ENCODE measurements at places on chromosomes 7 and 10.

- DNase-seq, result no peak
Observed at GRCh38 chr10:88237896-88238614, 345.1 kb downstream of the RNLS start.

DNA sequence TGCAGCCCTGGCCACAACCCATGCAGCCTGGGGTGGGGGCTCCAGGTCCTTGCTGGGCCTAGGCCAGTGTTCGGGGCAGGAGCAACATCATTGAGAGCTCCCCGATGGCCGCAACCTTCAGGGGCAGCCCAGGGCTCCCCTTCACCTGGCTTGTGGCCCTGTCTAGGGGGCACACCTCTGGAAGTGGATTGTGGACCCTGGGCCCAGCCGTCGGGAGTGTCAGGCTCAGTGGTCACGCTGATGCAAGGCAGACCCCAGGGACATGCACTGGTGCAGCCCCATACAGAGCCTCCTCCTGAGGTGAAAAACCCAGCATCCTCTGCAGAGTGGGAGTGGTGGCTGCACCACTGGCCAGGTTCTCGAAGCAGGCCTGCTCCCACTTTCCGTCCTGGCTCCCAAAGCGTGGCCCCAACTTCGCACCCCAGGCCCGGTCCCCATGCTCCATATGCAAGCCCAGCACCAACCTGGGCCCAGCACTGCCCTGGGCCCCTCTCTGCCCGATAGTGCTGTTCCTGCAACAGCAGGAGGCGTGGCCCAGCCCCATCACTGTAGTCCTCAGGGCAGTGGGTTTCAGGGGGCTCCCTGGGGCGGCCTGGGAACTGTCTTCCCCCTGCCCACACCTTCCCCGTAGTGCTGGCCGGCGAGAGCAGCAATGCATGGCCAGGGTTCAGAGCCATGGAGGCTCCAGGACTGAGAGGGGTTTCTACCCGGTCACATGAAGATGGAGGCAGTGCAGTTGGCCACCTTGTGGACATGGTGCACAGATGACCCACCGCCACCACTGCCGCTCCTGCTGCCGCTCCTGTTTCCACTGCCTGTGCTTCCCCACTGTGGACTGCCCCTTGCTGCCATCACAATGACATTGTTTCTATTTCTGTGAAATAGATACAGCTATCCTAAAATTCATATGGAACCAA is 303.9 kb upstream of the NRG3 start:
- no peak for DNase-seq

DNA sequence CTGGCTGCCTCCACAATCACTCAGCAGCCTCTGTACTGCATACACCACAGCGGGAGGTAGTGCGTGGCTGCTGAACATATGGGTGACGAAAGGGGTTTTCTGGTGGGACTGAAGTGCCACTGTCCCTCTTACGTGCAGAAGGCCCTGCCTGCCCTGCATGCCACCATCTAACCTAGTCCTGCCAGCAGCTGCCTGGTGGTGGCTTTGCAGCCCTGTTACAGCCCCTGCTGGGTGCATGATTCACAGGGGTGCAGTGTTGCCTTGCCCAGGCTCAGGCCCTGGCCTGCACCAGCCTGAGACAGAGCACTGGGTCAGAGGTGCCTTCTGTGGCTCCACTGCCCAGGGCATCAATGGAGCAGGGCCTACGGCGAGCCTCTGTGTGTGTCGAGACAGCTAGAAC is 50.1 kb downstream of the SYPL1 start:
- DNase-seq, result no peak

DNA sequence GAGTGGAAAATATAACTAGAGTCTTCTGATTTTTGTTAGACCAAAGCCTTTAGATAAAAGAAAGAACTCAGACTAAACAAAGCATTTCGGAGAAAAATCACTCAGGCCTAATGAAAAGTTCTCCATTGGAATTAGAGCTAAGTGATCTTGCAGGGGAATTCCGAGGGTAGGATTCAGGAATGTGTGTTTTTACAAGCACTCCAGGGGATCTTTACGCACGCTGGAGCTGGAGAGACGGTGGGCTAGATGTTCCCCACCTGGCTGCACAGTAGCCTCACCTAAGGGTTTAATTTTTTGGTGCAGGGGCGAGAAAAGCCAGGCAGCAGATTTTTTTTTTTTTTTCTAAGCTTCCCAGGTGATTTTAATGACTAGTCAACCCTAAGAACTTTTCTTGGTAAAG is 7.9 kb upstream of the PAPSS2 start:
- no peak for DNase-seq

DNA sequence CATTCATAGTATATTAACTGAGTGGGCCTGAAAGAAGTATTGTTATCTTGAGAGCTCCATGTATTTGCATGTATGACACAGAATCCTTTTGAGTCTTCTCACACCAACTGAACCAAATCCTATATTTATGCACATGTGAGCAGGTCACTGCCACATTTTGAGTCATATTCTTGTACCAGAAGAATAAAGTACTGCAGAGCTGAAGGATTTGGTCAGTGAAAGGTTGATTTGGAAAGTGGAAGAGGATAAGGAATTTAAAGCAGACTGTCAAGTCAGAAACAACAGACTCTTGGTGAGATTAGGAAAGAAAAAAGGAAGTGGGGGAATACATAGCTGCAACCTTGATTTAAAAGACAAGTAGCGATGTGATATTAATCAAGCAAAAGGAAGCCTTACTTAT is 121.8 kb downstream of the ARID5B start:
- no peak for DNase-seq

GRCh38 chr10:86790394-86790793 is 34.0 kb downstream of the BMPR1A start:
- DNase-seq, result no peak

DNA sequence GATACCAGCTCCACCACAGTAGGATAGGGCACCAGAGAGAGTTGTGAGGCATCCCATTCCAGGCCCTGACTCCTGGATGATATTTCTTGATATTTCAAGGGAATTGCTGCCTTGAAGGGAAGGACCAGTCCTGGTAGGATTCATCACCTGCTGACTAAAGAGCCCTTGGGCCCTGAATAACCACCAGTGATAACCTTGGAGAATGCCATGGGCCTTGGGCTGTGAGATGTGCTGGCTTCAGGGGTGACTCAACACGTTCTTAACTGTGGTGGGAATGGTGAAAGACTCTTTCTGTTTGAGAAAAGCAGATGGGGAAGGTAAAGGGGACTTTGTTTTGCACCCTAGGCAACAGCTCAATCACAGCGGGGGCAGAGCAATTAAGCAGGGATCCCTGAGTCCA is 21.4 kb upstream of the ASZ1 start:
- DNase-seq, result no peak

DNA sequence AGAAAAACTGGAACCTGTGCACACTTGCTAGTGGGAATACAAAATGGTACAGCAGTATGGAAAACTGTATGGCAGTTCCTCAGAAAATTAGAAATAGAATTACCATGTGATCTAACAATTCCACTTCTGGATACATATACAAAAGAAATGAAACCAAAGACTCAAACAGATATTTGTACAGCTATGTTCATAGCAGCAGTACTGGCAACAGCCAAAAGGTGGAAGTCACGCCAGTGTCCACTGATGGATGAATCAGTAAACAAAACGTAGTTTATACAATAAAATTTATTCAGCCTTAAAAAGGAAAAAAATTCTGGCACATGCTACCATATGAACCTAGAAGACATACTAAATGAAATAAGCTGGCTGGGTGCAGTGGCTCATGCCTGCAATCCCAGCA is 23.0 kb downstream of the IDE start:
- DNase-seq, result no peak

DNA sequence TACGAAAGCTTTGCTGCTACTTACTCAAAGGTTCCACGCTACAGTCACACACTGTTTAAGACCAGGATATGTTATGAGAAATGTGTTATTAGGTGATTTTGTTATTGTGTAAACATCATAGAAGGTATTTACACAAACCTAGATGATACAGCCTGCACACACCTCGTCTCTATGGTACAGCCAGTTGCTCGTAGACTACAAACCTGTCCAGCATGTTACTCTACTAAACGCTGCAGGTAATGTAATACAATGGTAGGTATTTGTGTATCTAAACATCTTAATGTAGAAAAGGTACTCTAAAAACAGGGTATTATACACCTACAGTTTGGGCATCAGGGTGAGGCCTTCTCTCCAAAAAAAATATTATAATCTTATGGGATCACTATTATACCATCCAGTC is 181.2 kb downstream of the MYOF start:
- DNase-seq, result no peak

- DNase-seq, result no peak
Observed at GRCh38 chr7:70830060-70830395, 301.9 kb upstream of the GALNT17 start.

- no peak for DNase-seq
Observed at GRCh38 chr10:132536241-132536876, 1.2 kb upstream of the INPP5A start.

DNA sequence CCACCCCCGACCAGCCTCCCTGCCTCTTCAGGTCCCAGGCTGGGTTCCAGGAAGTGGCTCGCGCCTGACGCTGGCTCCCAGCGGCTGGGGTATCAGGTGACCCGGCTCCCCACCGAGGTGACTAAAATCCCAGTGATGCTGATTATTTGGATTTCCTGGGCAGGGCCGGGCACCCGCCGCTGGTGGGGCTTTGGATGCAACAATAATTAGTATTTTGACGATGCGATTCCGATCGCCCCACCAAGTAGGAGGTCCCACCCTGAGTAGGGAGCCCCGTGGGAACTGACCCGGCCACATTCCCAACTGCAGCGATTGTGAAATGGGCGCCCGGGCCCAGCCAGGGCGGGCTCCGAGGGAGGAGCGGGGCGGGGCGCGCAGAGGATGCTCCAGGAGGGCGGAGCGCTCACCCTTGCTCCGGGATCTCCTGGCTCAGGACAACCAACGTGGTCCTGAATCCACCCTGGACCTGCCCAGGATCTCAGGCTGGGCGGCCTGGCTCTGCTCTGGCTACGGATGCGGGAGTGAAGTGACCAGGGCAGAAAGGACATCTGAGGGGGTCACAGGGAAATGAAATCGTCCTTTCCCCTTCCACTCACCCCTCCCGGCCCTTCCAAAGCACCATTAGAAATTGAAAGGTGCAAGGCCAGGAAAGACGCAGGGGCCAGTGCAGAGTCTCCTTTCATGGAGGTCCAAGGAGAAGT is 32.6 kb downstream of the DUSP5 start:
- no peak for DNase-seq

DNA sequence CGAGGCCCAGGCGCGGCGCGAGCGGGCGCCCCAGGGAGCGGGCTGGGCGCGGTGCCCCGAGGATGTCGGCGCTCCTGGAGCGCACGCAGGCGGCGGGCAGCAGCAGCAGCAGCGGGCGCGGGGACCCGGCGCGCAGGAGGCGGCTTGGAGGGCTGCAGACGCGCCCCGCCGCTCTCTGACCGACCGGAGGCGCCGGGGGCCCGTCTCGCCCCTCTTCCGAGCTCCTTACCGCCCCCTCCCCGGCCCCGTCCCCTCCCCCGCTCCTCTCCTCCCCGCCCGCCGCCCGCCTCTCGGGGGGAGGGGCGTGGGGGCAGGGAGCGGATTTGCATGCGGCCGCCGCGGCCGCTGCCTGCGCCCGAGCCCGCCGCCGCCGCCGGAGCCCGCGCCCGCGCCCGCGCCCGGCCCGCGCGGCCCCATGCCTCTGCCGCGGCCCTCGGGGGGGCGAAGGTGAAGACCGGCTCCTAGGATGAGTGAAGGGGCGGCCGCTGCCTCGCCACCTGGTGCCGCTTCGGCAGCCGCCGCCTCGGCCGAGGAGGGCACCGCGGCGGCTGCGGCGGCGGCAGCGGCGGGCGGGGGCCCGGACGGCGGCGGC is at the start of gene NRG3:
Gene NRG3 (plus strand): TSS at position 320 of the 592 bp plus-strand sequence.
- DNase-seq, result no peak

- no peak for DNase-seq
Observed at GRCh38 chr7:69803699-69804516, 205.6 kb downstream of the AUTS2 start.

GRCh38 chr10:6229290-6229689 is 26.6 kb downstream of the PFKFB3 start:
- DNase-seq, result no peak

DNA sequence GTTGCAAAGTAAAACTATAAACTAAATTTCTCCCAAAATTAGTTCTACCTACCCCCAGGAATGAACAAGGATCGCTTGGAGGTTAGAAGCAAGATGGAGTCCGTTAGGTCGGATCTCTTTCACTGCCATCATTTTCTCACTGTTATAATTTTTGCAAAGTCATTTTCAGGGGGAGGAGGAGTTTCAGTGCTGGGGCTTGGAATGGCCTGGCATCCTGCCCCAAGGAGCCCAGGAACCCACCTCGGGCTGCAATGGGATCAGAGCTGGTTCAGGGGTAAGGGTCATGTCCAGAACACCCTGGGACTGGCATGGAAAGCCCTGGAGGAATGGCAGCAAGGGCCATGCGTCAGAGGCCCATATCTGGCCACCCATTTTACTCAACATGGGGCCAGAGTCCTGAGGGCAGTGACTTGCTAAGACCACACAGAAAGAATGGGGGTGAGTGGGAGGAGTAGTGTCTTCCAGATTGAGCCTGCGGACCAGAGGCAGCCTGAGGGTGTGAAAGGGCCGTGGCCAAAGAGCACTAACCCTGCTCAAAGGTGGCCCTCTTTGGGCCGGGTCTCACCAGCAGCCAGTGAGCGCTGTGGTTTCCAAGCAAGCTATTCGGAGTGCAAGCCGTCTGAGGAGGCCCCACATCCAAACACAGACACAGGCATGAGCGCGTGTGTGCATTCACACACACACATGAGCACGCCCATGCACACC is 31.8 kb downstream of the GPRIN2 start:
- DNase-seq, result no peak

DNA sequence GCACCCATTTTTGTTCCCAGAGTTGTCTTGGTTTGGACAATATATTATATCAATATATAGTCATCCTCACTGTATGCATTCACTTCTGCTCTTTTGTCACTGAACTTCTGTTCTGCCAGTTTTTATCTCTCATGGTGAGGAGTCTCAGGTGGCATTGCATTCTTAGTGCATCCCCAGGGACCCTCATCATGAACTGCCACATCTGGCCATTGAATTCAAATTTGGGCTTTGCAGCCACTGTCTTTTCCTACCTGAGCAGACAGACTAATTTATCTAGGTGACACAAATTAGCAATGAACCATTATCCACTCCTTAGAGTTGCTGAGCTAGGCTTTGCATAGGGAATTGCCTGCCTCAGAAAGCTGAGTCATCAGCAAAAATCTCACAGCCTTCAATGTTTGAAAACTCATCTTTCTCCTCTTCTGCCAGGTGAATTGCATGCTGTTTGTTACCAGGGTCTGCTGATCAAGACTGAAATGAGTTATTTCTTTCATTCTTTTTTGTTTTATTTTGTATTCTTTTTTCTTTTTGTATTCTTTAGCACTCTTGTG is 316.8 kb upstream of the MTPN start:
- no peak for DNase-seq

GRCh38 chr10:458421-458851 is 231.0 kb downstream of the DIP2C start:
- no peak for DNase-seq

- DNase-seq, result no peak
Observed at GRCh38 chr7:150332852-150333635, 8.4 kb downstream of the RARRES2 start.

DNA sequence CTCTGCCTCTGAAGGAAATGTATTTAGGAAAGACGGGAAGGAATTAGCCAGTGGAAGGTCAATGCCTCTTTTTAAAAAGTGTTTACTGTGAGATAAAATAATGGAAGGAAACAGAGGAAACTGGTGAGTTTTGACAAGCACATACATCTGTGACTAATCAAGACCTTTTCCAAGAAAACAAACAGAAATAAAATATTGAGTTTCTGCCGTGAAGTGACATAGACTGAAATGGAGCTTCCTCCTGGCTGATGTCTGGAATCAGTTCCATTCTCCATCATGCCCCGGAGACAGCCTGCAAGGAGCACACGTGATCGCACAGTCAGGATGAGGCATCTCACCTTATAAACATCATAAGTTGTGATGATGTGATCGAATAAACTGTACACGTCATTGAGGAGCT is 30.7 kb downstream of the TECTB start:
- no peak for DNase-seq

All from stimulated activated CD8-positive, alpha-beta memory T cell treated with anti-CD3 and anti-CD28 coated beads, Interleukin-7, amount 100 ng/mL, for 1 hour (primary cell).